GM23248 (cell line): ENCODE measurements at places on chromosomes 3 and 15.

- DNase-seq = no peak
Measured at GRCh38 chr3:175447521-175447920, 588.4 kb downstream of the NAALADL2 start.

GRCh38 chr3:168859574-168859973, 763.9 kb upstream of the GOLIM4 start:
- no peak for DNase-seq

DNA sequence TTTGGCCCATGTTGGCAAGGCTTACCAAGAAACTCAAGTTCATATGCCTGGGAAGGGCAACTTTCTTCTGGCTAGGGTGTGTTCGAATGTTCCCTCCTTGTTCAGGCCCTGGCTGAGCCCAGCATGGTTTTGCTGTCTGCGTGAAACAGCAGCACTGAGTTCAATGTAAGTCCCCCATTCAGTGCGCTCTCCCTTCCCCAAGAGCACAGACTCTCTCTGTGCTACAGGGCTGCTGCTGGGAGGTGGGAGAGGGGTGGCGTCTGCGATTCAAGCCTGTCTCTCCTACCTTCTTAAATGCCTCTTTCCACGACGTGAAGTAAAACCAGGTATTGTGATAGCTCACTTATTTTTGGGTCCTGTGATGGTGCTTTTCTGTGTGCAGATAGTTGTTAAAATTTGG, 289.3 kb upstream of the GOLIM4 start:
- no peak for DNase-seq

GRCh38 chr3:152190636-152191183, 78.0 kb upstream of the MBNL1 start:
- DNase-seq = no peak

DNA sequence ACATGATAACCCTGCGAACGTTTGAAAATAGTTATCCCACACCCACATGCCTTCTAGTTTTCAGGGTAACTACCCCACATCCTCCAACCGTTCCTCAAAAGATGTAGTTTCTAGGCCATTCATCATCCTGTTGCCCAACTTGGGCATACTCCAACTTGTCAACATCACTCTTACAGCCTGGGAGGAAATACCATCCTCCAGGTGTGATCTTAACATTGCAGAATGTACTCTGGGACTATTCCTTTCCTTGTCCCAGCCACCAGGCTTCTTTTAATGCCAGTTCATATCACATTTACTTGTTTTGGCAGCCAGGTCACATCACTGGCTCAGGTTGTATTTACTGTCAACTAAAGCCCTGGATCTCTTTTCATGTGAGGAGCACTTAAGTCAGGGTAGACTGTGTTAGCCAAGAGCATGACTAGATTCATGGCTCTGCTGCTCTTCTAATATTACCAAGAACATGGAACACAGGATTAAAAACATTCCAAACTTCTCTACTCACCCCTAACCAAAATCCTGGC, 4.0 kb upstream of the DENND6A start:
- peak; percentile 62 for DNase-seq
